Left hindlimb (tissue), 1 donor: ENCODE measurements at places on chromosomes 2 and 18.

- DNase-seq = no peak
Measured at GRCh38 chr2:62184512-62185230, 11.2 kb upstream of the B3GNT2 start.

DNA sequence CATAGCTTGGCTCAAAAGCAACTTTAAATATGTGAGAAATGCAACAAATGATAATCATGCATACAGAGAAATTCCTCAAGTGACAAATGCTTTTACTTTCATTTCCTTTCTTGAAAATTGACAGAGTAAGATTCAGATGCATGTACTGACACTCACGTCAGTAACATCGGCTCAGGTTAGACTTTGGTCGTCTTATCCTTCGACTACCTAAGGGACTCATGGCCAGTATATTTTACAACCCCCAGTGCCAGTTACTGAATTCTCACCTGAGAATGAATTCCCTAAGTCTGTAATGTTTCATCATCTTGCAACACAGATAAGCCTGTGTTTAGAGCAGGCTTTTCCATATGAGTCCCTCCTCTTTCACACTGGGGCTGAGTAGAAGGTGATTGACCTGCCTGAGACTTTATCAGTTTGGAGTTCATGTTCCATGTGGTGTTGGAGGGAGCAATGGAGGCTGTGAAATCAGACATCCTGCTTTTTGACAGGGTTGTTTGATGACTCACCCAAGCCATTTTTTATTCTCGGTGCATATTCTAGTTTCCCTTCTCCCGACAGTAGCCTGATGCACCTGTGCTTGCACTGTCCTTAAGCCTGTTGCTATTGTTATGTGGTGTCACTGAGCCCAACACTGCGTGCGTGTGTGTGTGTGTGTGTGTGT, 30.5 kb upstream of the ATP8B1 start:
- no peak for DNase-seq

DNA sequence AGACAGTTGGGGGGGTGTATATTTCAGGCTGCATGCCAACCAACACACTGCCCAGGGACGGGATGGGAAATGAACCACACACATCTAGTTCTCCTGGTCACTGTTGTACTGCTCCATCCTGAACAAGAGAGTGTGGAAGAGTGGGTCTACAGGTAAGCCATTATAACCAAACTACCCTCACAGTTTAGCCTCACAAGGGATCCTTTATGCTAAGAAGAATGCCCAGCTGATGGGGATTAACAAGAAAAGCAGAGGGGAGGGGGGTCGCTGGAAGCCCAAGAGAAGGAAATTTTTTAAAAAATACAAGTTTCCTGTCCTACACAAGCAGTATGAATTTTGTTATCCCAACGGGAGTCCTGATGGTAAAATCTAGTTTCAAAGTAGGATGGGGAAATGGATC, 16.1 kb downstream of the SPRED2 start:
- no peak for DNase-seq

GRCh38 chr2:62478093-62478580, 27.9 kb downstream of the TMEM17 start:
- DNase-seq = no peak

GRCh38 chr18:45540125-45540524, 75.2 kb upstream of the SLC14A2 start:
- DNase-seq = peak; percentile 53

DNA sequence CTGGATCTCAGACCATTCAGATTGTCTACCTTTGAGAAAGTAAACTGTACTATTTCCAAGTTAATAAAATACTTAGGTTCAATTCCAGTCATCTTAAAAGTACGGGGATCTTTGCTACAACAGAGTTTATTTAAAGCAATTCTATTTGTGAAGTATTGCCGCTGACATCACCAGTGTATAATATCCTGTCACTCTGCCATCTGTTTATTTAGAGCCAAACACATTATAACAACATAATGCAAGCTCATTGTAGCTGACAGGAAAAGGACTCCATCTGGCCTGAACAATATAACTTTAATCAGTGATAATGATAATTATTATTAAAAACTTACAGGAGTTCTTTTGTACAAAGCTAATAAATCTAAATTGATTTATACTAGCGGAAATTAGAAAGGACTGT, 786.8 kb downstream of the ERBB4 start:
- DNase-seq = no peak

DNA sequence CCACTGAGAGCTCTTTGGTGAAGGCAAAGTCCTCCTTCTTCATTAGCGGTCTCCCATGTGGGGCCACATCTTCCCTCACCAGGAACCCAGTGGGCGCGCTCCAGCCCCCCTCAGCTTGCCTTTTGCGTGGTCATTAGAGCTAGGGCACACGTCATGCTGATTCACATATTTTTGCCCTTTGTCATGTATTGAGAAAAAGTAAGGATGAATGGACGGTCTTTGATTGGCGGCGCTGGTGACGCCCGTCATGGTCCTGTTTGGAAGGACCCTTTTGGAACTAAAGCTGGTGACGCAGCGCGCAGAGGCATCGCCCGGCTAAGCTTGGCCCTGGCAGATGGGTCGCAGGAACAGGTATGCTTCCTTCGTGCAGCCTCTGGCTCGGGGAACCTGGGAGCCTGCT, 3.1 kb downstream of the SLC14A1 start:
- no peak for DNase-seq

- DNase-seq = no peak
Measured at GRCh38 chr2:190984595-190984994, 29.4 kb downstream of the STAT1 start.

DNA sequence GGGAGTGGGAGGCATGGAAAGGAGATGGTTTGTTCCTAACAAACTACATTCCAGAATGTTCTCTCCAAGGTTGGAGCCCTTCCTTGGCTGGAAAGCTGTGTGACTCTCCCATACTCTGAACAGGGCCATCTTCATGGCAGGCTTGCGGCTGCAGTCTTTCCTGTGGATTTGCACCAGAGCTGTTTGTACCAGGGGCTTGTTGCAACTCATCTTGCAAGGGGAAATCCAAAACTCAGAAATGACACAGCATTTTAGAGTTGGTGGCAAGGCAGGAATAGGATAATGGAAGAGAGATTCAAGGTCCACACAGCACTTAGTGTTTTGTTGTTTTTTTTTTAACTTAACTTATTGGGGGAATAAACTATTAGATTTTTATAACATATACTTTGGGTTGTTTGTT, 73.7 kb upstream of the ZNF516 start:
- DNase-seq = no peak

GRCh38 chr2:105254531-105255210, 13.1 kb downstream of the GPR45 start:
- DNase-seq = no peak

DNA sequence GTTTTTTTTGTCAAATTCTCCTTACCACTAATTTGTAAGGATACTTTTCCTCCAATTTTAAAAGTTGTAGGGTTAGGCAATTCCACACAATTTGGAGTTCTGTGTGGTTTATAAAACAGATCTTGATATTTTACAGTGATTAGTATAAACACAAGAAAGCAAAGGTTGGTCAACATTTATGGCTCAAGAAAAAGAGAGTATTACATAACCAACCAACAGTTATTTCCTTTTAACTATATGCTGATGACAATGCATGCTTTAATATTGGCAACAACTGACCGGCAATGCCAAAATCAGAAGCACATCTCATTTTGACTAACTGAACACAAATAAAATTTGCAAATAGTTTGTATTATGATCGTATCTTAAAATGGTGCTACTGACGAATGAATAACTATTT, 137.2 kb downstream of the CDH2 start:
- no peak for DNase-seq

DNA sequence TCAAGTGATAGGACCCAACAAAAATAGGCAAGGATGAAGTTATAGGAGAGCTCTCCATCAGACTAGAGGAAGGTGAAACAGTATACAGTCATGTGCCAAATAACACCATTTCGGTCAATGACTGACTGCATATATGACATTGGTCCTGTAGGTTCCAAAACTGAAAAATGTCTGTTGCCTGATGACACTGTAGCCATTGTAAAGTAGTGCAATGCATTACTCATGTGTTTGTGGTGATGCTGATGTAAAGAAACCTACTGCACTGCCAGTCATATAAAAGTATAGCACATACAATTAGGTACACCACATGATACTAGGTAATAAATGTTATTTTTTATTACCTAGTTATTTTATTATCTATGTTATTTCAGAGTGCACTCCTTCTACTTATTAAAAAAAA, 147.9 kb downstream of the GREB1L start:
- DNase-seq = no peak

DNA sequence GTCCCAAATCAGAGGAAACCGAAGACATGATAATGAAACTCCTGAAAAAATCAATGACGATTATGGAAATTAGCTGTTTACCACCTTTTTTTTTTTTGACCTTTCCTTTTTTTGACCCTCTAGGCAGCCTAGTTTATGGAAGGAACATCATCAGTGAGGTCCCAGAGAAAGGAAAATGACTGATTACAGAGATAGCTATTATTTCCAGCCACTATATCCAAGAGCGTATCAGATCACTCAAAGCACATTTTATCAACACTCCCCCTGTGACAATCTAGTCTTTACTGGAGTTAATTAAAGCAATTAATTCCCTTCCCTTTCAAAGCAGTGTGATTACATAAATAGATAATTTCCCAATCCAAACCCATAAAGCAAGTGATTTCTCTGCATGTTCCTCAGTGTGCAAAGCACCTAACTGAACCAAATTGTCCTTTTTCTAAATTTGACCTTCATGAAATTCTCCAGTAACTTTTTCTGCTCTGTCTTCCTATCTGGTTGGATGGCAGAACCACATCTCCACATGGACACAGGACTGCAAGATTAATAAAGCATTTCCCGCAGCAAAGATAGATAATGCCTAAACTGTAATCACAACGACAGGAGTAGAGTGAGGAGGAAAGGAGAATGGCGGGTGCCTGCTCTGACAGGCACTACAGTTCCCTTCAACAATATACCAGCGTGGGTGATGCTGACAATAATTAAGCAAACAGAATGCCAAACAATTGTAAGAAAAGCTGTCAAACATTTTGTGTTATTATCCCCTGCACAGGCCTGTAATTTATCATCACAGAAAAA, 194.4 kb downstream of the SLC8A1 start:
- DNase-seq = no peak
